ENCODE measurements at places on chromosomes 13 and 19.

DNA sequence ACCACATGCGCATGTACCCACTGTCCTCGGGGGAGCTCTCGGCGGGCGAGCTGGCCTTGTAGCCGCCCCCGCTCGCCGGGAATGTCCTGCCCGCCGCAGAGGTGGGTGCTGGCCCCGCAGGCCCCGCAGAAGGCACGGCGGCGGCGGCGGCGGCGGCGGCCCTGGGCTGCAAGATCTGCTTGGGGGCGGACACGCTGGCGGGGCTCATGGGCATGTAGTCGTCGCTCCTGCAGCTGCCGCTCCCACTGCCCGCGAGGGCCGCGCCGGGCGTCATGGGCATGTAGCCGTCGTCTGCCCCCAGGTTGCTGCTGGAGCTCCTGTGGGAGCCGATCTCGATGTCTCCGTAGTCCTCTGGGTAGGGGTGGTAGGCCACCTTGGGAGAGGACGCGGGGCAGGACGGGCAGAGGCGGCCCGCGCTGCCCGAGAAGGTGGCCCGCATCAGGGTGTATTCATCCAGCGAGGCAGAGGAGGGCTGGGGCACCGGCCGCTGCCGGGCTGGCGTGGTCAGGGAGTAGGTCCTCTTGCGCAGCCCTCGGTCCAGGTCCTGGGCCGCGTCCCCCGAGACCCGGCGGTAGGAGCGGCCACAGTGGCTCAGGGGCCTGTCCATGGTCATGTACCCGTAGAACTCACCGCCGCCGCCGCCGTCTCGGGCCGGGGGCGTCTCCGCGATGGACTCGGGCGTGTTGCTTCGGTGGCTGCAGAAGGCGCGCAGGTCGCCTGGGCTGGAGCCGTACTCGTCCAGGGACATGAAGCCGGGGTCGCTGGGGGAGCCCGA is 2.4 kb downstream of the IRS2 start:
- no peak for DNase-seq

GRCh38 chr13:49351871-49352270 is 92.0 kb downstream of the CAB39L start:
- peak; percentile 12 for DNase-seq

DNA sequence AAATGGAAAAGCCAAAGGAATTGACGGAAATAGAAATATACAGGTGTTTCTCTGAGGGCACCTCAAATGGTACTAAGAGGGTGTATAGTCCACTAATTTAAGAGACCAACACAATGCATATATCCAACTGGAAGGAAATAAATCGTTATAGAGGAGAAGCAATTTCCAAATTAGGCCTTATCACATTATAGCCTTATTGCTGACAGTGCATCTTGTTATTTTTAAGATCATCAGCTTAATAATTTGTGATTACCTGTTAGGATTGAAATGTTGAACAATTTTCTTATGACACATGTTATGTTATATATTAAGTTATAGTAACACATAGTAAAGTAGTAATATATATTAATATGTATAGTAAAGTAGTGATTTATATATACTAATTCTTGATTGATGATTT is 915.7 kb upstream of the PCDH9 start:
- no peak for DNase-seq

DNA sequence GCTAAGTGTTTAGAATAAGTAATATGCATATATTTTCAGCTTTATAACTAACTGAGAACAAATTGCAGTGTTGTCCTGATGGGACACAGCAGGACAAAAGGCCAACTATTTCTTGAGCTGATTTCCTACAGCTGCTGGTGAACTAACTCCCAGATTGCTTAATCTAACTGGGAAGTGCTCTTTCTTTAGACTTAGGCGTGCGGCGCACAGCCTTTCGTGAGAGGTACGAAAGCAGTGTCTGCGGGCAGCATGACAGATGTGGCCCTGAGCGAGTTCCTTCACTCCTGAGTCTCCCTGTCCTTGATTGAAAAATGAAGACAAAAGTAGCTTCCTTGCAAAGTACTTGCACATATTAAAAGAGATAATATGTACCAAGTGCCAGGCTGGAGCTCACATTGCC is 47.3 kb upstream of the NPAS1 start:
- DNase-seq = no peak

- peak; percentile 70 for DNase-seq
These were observed 6.5 kb upstream of the OPA3 start for GRCh38 chr19:45591004-45591637.

- no peak for DNase-seq
These were observed 173.8 kb upstream of the RNF113B start for GRCh38 chr13:98350746-98351330.

DNA sequence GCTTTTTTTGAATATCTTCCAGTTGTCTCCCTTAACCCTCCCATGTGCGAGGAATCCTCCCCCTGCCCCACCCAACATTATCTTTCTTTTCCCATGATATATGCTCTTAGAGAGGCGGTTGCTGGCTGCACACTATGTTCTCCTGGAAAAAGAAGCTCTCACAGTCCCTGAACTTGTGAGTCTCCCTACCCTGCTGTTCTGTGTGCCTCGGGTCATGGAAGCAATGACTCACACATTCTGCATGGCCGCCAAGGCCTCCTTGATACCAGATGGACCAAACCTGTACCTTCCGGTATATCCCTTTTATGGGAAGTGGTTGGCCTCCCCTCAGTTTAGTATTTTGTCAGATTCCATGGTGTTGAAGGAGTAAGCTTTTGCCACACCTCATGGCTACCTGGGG is 705.4 kb downstream of the SLITRK6 start:
- DNase-seq = no peak

GRCh38 chr19:3981373-3981735 is 3.9 kb downstream of the EEF2 start:
- DNase-seq = no peak

GRCh38 chr19:15885167-15885566 is 12.7 kb downstream of the CYP4F2 start:
- DNase-seq = no peak

- DNase-seq = no peak
These were observed 185.8 kb upstream of the TSHZ3 start for GRCh38 chr19:31534786-31535657.

GRCh38 chr19:44640518-44640917 is 3.2 kb upstream of the PVR start:
- DNase-seq = no peak

DNA sequence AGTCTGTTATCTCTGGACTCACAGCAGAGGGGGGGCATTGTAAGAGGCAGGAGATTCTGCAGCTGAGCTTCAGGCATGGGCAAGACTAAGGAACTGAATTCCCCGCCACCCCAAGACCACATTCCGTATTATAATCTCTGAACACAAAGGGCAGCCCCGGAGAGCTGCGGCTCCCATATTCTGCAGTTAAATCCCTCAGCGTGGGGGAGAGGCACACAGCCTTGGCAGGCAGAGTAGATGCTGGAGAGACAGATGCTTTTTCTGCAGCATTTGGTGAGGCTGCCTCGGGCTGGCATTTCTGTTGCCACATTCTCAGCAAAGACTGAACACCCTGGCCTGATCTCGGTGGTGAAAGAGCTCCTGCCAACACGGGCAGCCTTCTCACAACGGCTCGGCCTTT is 12.9 kb downstream of the CHAF1A start:
- no peak for DNase-seq

DNA sequence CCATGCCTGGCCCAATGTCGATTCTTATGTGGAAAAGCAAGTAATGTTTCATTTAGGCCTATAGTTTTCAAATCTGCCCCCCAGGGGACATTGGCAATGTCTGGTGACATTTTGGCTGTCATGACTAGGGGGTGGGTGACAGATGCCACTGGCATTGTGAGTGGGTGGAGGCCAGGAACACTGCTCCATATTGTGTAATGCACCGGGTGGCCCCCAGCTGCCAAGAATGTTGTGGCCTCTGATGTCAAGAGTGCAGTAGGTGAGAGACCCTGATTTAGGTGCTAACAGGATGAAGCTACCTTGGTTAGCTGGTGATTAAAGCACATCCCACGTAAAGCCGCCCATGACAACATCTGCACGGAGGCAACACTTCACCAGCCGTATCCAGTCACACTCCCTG is 10.8 kb downstream of the C19orf44 start:
- no peak for DNase-seq

DNA sequence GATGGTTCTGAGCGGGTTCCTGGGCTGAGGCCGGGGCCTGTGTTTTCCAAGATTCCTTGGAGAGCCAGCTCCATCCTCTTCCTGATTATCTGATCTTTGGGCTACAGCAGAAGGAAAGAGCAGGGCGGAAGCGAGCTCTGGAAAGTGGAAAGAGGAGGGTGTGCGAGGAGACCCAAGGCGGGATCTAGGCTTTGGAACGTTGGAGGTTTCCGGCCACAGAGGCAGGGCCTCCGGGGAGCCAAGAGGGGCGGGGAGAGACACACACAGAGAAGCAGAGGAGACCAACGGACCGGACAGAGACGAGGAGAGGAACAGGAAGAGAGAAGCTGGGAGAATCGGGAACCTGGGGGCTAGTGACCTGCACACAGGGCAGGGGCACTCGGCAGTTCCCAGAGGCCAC is at the start of gene CLEC11A:
Gene CLEC11A (plus strand): TSS at position 296 of the 400 bp plus-strand sequence. CDS start 162 bp downstream, outside the sequence.
- DNase-seq = peak; percentile 58

DNA sequence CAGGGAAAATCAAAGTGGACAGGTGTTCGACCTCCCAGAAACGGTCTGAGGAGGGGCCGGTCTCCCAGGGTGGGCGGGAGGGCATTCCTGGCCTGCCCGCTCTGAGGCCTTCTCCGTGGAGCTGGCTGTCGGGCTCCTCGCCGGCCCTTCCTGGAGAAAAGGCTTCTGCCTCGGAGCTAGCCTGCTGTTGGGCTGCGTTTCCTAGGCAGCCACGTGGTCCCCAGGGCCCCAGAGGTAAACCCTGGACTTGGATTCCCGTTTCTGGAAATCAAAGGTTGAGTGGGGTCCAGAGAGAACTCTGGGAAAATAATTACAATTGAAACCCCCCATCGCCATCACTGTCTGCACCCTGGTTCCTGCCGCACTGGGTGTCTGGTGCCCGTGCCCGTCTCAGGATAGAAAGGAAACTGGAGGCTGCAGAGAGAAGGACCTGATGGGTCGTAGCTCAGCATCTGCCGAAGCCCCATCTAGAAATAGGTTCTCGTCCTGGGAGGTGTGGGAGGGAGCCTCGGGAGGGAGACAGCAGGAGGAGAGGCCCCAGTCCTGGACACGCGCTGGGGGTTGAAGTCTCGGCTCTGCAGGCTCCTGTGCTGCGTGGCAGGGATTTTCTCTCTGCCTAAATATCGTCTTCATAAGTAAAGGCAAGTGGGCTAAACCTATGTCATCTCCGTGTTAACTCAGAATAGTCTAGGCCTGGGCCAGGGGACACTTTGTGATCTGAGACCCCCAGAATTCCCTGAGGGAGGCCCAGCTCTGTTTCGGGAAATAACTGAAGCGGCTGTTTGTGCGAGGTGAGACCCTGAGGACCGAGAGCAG is 7.7 kb upstream of the PROZ start:
- no peak for DNase-seq

GRCh38 chr19:47561440-47562057 is 11.4 kb downstream of the ZNF541 start:
- no peak for DNase-seq

- DNase-seq = no peak
These were observed 1534.6 kb upstream of the MIR17HG start for GRCh38 chr13:89812856-89813255.

DNA sequence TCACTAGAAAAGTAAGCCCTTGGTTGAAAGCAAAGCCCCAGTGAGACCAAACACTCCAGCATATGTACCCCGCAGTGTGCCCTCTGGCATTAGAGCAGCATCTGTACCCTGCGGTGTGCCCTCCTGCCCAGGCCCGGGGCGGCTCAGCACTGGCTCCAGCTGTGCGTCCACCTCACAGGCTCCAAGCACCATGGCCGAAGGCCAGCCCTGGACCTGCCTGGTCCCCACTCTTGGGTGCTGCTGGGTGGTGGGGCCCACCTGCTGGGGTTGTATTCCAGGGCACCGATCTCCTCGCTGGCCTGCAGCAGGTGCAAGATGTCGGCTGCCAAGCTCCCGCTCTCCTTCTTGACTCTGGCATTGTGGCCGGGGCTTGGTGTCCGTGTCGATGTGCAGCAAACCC is 230.2 kb downstream of the TUBA3C start:
- no peak for DNase-seq

DNA sequence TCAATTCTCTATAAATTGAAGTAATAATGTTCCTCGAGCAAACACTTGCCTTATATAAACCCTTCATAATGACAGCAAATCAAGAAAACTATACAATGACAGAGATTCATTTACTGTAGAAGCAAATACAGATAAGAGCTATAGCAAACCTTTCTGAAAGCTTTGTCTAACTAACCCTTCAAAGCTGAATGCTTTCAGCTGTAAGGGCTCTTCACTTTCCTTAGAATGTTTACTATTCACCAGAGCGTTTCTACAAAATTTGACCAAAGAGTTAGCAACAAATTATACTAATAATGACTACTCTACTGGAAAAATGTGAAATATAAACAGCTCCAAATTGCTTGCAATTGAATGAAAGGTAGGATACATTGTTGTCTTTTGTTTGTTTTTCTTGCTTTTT is 218.1 kb downstream of the SLITRK5 start:
- no peak for DNase-seq

DNA sequence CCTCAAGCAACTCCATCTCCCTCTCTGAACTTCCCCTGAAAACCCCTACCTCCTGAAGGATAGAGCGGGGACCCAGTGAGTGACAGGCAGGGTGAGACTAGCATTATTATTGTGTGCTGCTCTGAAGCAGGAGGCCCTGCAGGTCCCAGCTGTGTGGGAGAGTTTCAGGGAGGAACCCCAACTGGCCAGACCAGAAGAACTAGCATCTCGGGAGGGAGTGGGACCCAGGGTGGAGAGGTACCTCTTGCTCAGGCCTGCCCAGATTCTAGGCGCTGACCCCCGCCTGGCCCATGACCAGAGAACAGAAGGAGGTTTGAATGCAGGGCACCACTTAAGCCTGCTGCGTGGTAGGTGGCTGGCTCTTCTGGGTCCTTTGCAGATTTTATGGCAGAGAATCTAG is 5.7 kb upstream of the LYPD3 start:
- DNase-seq = no peak
